Glutamatergic neuron (in vitro differentiated cells): ENCODE measurements at places on chromosomes 11 and 22. TPM values are rescaled to one million over a fixed set of nuclear protein-coding genes. Genes with fewer than 3 reads are reported as not detected.

SCUBE2 gene
- 2.5 TPM for total RNA-seq

DNA sequence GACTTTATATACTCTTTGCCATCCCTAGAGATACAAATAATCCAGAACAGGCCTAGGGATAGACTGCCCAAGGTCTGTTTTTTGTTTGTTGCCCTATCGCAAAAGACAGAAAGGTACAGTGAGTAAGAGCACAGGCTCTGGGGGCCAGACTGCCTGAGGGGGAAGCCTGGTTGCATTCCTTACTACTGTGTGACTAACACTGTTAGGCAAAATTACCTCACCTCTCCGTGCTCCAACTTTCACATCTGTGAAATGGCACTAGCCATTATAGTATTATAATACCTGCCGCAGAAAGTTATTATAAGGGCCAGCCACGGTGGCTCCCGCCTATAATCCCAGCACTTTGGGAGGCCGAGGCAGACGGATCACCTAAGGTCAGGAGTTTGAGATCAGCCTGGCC, 14.5 kb downstream of the SLC35F2 start:
- H3K4me1 ChIP-seq = no peaks in the 10 kb centered on the region
- H3K27ac ChIP-seq = no peak overlapping the region
- H3K36me3 ChIP-seq = no peaks in the 10 kb centered on the region
- no peaks in the 10 kb centered on the region for H3K27me3 ChIP-seq
- no peak for DNase-seq

DNA sequence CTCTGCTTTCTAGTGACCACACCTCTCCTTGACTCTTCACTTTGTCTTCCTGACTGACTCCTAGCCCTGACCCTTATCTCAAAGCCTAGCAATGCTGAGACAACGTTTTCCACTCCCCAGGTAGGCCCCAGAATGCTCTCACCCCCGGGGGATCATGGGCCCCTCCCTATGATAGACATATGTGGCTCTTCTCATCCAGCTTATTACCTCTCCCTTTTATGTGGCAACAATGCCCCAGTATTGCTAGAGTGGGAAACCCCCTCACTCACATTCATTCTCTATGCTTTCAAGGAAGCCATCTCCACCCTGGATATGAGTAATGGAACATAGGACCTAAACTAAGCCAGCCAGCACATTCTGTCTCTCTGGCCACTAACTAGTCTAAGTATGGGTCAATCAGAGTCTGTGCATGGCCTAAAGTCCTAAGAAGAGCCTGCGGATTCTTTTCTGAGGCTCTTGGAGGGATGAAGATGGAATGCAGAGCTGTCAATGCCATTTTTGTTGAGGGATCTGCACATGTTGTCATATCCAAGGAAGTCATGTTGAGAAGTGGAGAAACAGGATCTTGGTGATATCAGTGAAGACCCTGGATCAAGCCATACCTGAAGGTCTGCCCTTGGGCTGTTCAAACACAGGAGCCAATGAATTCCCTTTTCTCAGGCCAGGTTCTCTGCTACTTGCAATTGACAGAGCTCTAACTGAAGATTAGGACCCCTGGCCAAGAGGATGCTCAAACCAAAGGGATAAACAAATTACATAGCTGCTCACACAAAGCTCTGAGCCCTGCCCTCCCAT, 79.8 kb upstream of the GRK3 start:
- H3K27ac ChIP-seq = no peak overlapping the region
- peaks cover 3% of the 10 kb centered on the region for H3K27me3 ChIP-seq
- peaks cover 21% of the 10 kb centered on the region for H3K36me3 ChIP-seq
- H3K4me3 ChIP-seq = no peak overlapping the region

- no peak for DNase-seq
- H3K4me1 ChIP-seq = peaks cover 30% of the 10 kb centered on the region
- H3K27ac ChIP-seq = no peak overlapping the region
- H3K36me3 ChIP-seq = no peaks in the 10 kb centered on the region
Observed at GRCh38 chr22:25113316-25113721, 86.3 kb upstream of the CRYBB3 start.

- DNase-seq = no peak
- H3K27me3 ChIP-seq = peaks cover 1% of the 10 kb centered on the region
- no peaks in the 10 kb centered on the region for H3K4me1 ChIP-seq
Observed at GRCh38 chr11:78630561-78631303, 56.1 kb upstream of the NARS2 start.

- H3K4me1 ChIP-seq = no peaks in the 10 kb centered on the region
- no peak for DNase-seq
- H3K27ac ChIP-seq = no peak overlapping the region
- no peak overlapping the region for H3K4me3 ChIP-seq
- H3K27me3 ChIP-seq = peaks cover 2% of the 10 kb centered on the region
Observed at GRCh38 chr11:43459246-43459645, 100.5 kb downstream of the TTC17 start.

RIMBP3B gene
- total RNA-seq = 0.07 TPM

GRCh38 chr11:67576735-67577475, 6.7 kb upstream of the GSTP1 start:
- DNase-seq = no peak
- peaks cover 5% of the 10 kb centered on the region for H3K4me1 ChIP-seq
- no peaks in the 10 kb centered on the region for H3K36me3 ChIP-seq
- no peak overlapping the region for H3K4me3 ChIP-seq
